ENCODE measurements at places on chromosomes 5 and 9. TPM values are rescaled to one million over a fixed set of nuclear protein-coding genes. Genes with fewer than 3 reads are reported as not detected.

SPINK13 gene
- 0.40 TPM for polyA plus RNA-seq

STKLD1 gene
- 6.7 TPM for polyA plus RNA-seq

TRIO gene
- 103 TPM for polyA plus RNA-seq

GRCh38 chr5:82817897-82818676 is 259.1 kb downstream of the TMEM167A start:
- no peak for DNase-seq

GRCh38 chr5:119327018-119327417 is 28.8 kb upstream of the TNFAIP8 start:
- DNase-seq: no peak

DNA sequence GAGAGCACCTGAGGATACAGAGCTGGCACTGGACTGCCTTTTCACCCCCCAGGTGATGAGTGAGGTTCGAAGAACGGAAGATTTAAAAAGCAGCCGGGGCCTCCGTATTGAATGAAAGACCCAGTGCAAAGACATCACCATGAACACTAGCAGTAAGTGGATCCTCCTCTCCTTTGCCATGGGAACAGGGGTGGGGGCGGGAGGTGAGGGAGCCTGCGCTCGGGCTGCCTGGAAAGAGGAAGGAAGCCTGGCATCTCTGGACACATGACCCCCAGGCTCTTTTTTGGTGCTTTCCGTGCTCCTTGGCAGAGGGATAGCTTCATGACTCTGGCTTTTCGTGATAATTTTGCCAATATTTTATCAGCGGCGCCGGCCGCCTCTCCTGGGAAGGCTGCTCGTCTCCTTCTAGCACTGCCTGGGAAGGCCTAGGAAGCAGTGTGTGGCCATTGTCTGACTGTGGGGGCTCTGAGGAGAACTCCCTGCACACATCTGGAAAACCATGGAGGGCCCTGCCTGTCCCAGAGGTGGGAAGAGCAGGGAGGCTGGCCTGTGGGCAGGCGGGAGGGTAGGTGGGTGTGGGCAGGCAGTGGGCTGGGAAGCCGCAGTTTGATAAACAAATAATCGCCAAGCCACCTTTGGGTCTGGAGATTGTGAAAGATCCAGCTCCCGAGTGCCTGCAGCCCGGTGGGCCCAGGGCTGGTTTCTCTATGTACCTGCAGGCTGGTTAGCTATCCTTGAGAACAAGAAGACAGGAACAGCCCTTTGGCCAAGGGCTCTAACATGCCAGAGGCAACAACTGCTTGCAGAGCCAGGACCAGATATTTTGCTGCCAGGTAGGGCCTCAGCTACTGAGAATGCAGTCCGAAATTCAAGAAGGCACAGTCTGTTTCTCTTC is 911 bp downstream of the ABLIM3 start:
- DNase-seq: no peak

DNA sequence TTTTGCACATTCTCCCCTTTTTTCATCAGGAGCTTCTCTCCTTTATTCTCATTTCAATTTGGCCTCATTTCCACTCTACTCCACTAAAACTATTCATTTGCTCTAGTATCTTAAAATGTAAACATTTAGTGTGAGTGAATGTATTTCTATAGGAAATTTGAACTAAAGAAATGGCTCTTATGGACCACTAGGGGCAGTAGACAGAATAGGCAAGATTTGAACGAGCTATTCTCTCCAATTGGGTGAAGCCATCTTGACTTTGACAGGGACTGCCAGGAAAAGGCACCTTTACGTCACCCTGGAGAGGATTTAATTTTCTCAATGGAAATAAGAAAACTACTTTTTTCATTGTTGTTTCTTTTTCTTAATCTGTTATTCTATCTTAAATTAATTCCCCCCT is 666.3 kb downstream of the DNAH5 start:
- no peak for DNase-seq

DNA sequence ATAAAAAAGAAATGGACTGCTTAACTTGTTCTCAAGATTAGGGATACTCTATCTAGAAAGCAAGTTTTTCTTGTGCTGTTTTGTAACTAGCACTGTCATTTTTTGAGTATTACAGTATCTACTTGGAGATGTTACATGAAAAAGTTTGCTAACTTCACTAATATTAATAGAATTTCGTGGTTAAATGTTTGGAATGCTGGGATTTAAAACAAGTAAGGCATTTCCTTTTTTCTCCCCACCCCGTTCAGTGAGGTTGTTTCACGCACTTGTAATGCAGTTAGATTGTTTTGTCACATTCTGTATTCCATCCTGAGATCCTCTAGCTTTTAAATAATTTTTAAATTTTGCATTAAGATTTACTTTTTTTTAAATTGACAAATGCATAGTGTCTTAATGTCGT is 20.0 kb upstream of the TEK start:
- DNase-seq: no peak

GRCh38 chr5:16665601-16666000 is 48.8 kb upstream of the RETREG1 start:
- no peak for DNase-seq

- DNase-seq: no peak
Observed at GRCh38 chr5:143271431-143271830, 132.1 kb downstream of the NR3C1 start.

- no peak for DNase-seq
Observed at GRCh38 chr5:110104060-110104725, 414.5 kb downstream of the MAN2A1 start.

- no peak for DNase-seq
Observed at GRCh38 chr5:159835548-159835947, 80.7 kb upstream of the ADRA1B start.

GRCh38 chr9:91945277-91946085 is 4.5 kb downstream of the ROR2 start:
- DNase-seq: no peak
